ENCODE measurements at places on chromosomes 13 and 19. TPM values are rescaled to one million over a fixed set of nuclear protein-coding genes. Genes with fewer than 3 reads are reported as not detected.

- H3K36me3 ChIP-seq = no peaks in the 10 kb centered on the region
- DNase-seq = peak; percentile 62
- peaks cover 34% of the 10 kb centered on the region for H3K27me3 ChIP-seq
- no peak overlapping the region for H3K4me3 ChIP-seq
- no peak overlapping the region for H3K27ac ChIP-seq
- peaks cover 4% of the 10 kb centered on the region for H3K4me1 ChIP-seq
Measured at GRCh38 chr19:3163230-3163886, 15.2 kb upstream of the S1PR4 start.

DNA sequence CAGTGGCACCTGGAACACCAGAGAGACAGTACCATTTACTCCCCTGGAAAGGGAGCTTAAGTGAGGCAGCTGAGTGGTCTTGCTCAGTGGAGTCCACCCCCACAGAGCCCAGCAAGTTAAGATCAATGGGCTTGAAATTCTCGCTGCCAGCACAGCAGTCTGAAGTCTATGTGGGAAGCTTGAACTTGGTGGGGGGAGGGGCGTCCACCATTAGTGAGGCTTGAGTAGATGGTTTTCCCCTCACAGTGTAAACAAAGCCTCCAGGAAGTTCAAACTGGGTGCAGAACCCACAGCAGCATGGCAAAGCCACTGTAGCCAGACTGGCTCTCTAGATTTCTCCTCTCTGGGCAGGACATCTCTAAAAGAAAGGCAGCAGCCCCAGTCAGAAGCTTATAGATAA is 30.3 kb upstream of the CEACAM4 start:
- H3K4me3 ChIP-seq = no peak overlapping the region
- H3K4me1 ChIP-seq = no peaks in the 10 kb centered on the region
- peaks cover 6% of the 10 kb centered on the region for H3K27me3 ChIP-seq
- no peak overlapping the region for H3K27ac ChIP-seq

DNA sequence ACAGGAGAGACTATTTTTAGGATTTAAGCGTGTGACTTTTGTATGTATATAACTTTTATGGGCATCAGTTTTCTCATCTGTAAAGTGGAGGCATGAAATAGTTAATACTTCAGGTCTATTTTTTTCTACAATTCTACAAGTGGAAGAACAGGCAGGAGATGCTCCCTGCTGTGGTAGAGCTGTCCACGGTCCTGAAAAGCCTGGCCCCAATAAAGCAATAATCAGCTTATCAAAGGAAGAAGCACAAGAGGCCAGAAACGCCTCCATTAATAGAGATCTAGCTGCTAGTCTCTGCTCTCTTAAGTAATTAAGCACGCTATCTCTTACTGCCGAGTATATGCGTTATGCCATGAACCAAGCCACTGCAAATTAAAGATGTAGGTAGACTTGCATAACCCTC is 28.0 kb upstream of the WASF3 start:
- peaks cover 31% of the 10 kb centered on the region for H3K27me3 ChIP-seq
- H3K27ac ChIP-seq = no peak overlapping the region
- peak; percentile 67 for DNase-seq
- no peak overlapping the region for H3K4me3 ChIP-seq
- no peaks in the 10 kb centered on the region for H3K36me3 ChIP-seq
- H3K4me1 ChIP-seq = peaks cover 5% of the 10 kb centered on the region

GRCh38 chr19:40358773-40359172 is 10.3 kb downstream of the PLD3 start:
- no peaks in the 10 kb centered on the region for H3K36me3 ChIP-seq
- H3K27ac ChIP-seq = no peak overlapping the region
- H3K27me3 ChIP-seq = no peaks in the 10 kb centered on the region
- no peak for DNase-seq
- H3K4me3 ChIP-seq = peak overlapping the region; percentile 47

- peaks cover 63% of the 10 kb centered on the region for H3K4me1 ChIP-seq
- H3K27ac ChIP-seq = peak overlapping the region; percentile 93
- DNase-seq = no peak
- H3K36me3 ChIP-seq = peaks cover 15% of the 10 kb centered on the region
- H3K4me3 ChIP-seq = peak overlapping the region; percentile 70
Measured at GRCh38 chr13:79775830-79776229, 294.9 kb downstream of the NDFIP2 start.

Gene RASAL3
- not detected for total RNA-seq

- peaks cover 2% of the 10 kb centered on the region for H3K4me1 ChIP-seq
- H3K4me3 ChIP-seq = no peak overlapping the region
- no peak for DNase-seq
- H3K27me3 ChIP-seq = no peaks in the 10 kb centered on the region
Measured at GRCh38 chr13:78998630-78999315, 339.8 kb upstream of the OBI1 start.

DNA sequence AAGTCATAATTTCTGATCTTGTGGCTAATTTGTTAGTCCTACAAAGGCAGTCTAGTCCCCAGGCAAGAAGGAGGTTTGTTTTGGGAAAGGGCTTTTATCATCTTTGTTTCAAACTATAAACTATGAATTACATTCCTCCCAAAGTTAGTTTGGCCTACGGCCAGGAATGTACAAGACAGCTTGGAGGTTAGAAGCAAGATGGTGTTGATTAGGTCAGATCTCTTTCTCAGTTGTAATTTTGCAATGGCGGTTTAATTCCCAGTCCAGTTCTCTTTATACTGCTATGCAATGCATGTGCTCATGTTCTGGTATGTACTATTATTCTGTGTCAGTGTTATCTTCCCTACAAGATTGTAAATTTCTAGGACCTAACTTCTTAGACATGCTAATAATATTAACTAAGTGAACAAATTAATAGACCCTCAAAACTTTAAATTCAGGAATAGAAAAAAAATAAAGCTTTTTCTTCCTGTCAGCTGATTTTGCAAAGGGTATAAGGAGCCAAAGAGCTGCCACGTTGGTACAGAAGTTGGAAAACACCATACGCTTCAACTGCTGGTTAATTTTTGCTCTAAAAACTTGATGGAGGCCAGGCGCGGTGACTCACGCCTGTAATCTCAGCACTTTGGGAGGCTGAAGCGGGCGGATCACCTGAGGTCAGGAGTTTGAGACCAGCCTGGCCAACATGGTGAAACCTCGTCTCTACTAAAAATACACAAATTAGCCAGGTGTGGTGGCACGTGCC is 1.3 kb upstream of the DNAJC15 start:
- no peak overlapping the region for H3K4me3 ChIP-seq
- H3K4me1 ChIP-seq = peaks cover 19% of the 10 kb centered on the region
- peaks cover 2% of the 10 kb centered on the region for H3K27me3 ChIP-seq
- no peak for DNase-seq
- peaks cover 4% of the 10 kb centered on the region for H3K36me3 ChIP-seq
- H3K27ac ChIP-seq = no peak overlapping the region

GRCh38 chr13:44763615-44764301 is 187.6 kb upstream of the TSC22D1 start:
- H3K4me1 ChIP-seq = peaks cover 32% of the 10 kb centered on the region
- no peaks in the 10 kb centered on the region for H3K36me3 ChIP-seq
- H3K27ac ChIP-seq = peak overlapping the region; percentile 81
- H3K4me3 ChIP-seq = peak overlapping the region; percentile 49
- H3K27me3 ChIP-seq = no peaks in the 10 kb centered on the region
- peak; percentile 7 for DNase-seq

GRCh38 chr13:76164290-76164689 is 528.2 kb downstream of the LMO7 start:
- no peaks in the 10 kb centered on the region for H3K27me3 ChIP-seq
- H3K4me3 ChIP-seq = no peak overlapping the region
- H3K36me3 ChIP-seq = no peaks in the 10 kb centered on the region
- no peak for DNase-seq
- H3K4me1 ChIP-seq = no peaks in the 10 kb centered on the region

GRCh38 chr19:48887861-48888612 is 10.5 kb downstream of the TULP2 start:
- H3K4me3 ChIP-seq = no peak overlapping the region
- H3K36me3 ChIP-seq = no peaks in the 10 kb centered on the region
- no peak overlapping the region for H3K27ac ChIP-seq
- no peak for DNase-seq

DNA sequence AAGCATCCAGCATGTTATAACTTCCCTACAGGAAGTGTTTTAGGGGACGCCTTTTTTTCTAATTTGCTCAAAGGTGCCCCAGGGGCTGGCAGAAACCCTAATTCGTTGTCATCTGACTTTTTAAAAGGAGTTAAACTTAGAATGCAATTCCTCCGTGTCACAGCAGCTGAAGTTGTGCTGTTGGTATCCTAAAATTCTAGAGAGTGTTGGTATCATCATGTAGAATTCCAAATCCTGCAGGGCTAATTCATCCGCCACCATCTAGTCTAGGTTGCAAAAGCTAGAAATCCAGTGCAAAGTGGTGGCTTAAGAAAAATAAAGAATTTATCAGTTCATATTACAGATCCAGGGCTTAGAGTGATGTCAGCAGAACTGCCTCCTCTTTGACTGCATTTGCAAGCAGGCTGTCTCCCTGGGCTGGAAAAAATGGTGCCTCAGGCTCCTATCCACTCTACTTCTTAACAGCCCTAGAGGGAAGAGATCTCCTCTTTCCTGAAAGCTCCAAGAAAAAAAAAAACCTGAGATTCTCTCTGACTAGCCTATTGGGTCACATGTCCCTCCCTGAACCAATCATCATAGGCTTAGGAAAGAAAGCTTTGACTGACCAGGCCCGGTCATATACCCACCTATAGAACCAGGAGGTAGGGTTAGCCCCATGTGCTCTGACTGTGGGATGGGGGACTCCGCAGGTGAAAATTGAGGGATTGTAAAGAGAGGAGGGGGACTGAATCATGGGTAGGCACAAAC is 73.0 kb downstream of the MAP4K1 start:
- no peak overlapping the region for H3K27ac ChIP-seq
- no peak overlapping the region for H3K4me3 ChIP-seq
- H3K27me3 ChIP-seq = peaks cover 4% of the 10 kb centered on the region
- H3K36me3 ChIP-seq = no peaks in the 10 kb centered on the region
- no peak for DNase-seq

Gene PSG5
- not detected for total RNA-seq

DNA sequence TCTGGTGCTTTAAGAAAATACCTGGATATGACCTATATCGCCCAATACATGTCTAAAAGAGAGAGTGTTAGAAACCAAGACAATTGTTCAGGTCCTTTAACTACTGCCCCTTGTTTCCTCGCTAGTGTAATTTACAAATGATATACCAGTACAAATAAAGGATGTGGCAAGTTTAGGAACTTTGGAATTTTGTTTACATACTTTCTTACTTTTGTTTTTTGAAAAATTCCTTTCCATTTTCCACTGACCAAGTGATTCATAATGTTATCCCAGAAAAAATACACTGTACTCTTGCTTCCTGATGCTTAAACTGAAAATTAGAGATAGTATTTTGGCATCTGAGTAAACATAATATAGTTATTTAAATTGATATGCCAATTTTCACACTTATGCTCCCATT is 96.8 kb upstream of the CSNK1A1L start:
- no peaks in the 10 kb centered on the region for H3K27me3 ChIP-seq
- H3K4me1 ChIP-seq = peaks cover 4% of the 10 kb centered on the region
- H3K36me3 ChIP-seq = peaks cover 3% of the 10 kb centered on the region
- DNase-seq = no peak
- H3K4me3 ChIP-seq = no peak overlapping the region

GRCh38 chr13:72643311-72643989 is 84.0 kb downstream of the MZT1 start:
- H3K36me3 ChIP-seq = no peaks in the 10 kb centered on the region
- H3K27ac ChIP-seq = no peak overlapping the region
- no peaks in the 10 kb centered on the region for H3K4me1 ChIP-seq
- no peak overlapping the region for H3K4me3 ChIP-seq

Measured in neural crest cell (in vitro differentiated cells).